ENCODE measurements at places on chromosomes 6 and 20.

DNA sequence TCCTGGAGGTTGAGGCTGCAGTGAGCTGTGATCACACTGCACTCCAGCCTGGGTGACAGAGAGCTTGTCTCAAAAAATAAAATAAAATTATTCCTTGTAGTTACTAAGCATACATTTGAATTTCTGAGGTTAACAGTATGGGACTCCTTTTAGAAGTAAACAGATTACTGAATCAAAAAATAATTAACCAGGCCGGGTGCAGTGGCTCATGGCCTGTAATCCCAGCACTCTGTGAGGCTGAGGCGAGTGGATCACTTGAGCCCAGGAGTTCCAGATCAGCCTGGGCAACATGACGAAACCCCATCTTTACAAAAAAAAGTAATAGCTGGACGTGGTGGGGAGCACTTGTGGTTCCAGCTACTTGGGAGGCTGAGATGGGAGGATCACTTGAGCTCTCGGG, 22.1 kb upstream of the EEF1A1 start:
- no peak for DNase-seq

GRCh38 chr6:33414592-33415271, 3.2 kb downstream of the CUTA start:
- DNase-seq, result no peak

DNA sequence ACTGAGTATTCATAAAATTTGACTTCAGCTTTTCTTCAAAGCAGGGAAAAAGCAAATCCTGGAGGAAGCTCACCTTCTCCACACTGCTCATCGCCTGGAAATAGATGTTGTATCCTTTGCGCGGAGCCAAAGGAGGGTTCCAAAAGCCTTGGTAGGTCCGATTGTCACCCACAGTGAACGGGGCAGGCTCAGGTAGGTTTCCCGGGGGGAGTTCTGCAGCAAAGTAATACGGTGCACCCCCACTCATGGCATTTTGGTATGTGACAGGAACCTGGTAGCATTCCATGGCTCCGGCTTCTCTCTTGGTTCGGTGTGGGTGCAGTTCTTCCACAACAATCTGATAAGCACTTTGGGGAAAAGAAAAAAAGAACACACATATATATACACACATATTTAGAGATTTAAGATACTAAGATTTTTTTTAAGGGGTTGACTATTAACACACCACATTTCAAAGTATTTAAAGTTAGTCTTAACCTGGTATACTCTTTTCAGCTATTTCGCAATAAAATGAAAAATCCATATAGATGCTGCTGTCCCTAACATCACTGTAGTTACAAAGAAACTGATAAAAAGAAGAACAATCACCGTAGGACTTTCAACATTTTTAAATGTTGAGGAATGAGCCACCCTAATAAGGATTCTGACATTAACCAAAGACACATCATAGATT, 166.7 kb upstream of the THEMIS start:
- DNase-seq, result no peak

DNA sequence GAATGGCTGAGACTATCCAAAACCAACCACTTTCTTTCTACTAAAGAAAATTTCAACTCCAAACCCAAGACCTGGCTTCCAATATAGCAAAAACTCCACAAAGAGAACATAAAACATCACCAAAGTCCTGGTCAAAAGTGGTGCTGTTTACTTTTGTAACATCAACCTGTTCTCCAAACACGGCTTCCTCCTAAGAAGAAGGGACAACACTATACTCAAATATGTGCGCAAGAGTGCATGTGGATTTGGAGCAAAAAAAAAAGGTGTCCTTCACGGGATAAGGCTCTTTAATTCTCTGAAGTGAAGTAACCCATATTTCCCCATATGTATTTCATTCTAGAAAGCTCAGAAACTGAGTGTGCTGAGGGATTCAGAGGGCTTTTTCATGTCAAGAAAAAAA, 6.6 kb downstream of the B4GALT5 start:
- DNase-seq, result no peak

GRCh38 chr20:18108326-18108725, 29.3 kb upstream of the KAT14 start:
- DNase-seq, result no peak

Measured in NCI-H2081 treated with DMSO at 0.1 percent for 48 hours (cell line).